NCI-H187 (cell line): ENCODE measurements at places on chromosomes 7 and 10.

- DNase-seq: no peak
Measured at GRCh38 chr10:125064681-125065492, 95.5 kb downstream of the CTBP2 start.

- no peak for DNase-seq
Measured at GRCh38 chr10:78532480-78533042, 498.9 kb downstream of the RPS24 start.

DNA sequence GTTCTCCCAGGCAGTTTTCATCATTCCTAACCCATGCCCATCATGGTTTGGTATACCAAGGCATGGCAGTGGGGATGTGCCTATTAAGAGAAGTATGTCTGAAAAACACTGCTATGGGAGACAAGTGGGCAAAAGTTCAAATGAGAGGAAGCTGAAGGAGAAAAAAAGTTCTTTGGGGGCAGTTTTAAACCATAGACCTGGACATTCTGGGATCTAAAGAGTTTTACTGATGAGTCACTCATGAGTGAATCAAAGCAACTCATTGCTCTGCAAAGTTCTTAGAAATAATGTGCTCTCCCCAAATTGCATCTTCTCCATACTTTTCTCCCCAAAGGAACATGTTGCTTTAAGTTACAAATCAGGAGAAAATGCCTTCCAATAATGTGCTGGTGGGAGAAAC, 256.9 kb upstream of the MTPN start:
- no peak for DNase-seq

GRCh38 chr7:155797262-155798250, 14.7 kb downstream of the SHH start:
- no peak for DNase-seq

- DNase-seq: no peak
Measured at GRCh38 chr10:21526188-21526859, 842 bp upstream of the SKIDA1 start.
